ENCODE measurements at places on chromosomes 16 and 17.

- DNase-seq, result no peak
These were observed 75.1 kb upstream of the C17orf78 start for GRCh38 chr17:37300683-37301082.

DNA sequence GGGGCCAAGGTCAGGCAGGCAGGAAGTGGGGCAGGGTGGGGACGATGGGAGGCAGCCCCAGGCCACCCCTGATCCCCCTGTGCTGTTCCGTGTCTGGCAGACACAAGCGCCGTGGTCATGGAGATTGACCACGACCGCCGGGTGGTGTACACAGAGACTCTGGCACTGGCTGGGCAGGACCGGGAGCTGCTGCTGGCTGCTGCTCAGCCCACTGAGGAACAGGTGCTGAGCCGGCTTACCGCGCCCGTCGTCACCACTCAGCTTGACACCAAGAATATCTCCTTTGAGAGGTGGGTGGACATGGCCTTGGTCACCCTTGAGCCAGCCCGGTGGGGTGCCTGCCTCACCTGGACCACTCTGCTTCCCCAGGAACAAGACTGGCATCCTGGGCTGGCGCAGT lies 13.7 kb downstream of the CORO6 start:
- DNase-seq, result no peak

GRCh38 chr16:73888840-73889490 lies 407.6 kb upstream of the PSMD7 start:
- no peak for DNase-seq

GRCh38 chr17:79393358-79394052 lies 217.3 kb downstream of the RBFOX3 start:
- DNase-seq, result peak; percentile 14

- no peak for DNase-seq
These were observed 155.7 kb upstream of the C17orf78 start for GRCh38 chr17:37219876-37220606.

GRCh38 chr16:86722970-86723369 lies 144.6 kb downstream of the FOXL1 start:
- no peak for DNase-seq

GRCh38 chr16:75235721-75236193 lies 15.7 kb downstream of the BCAR1 start:
- DNase-seq, result no peak
